ENCODE measurements at places on chromosomes 1 and 21.

DNA sequence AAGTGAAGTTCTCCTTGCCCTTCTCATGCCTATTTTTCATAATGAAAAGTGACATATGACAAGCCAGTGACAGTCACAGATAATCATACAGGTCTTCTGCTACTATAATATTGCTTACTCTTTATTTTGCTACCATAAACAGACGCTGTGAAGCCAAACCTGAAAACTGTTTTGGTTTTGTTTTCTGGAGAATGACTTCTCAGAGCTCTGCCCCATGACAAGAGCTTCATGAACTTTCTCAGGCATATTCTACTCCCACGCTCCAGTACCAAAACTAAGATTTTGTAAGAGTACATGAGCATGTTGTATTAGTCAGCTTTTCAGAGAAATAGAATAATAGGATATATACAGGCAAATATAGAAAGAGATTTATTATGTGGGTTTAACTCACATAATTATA lies 64.3 kb upstream of the VTCN1 start:
- DNase-seq: no peak

DNA sequence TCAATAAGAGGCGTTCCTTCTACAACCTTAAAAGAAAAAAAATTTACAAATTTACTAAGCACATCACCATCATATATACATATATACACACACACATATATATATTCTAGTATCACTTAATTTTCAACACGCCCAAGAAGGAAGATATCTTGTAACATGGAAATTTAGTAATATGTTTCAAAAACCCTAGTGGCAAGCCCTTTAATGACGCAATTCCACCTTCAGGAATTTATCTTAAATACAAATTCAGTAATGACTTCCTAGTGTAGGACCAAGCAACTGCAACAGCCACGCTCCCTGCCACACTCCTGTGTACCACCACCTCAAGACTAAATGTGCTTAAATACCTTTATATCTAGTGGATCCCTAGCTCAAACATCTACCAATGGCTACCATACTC lies 12.5 kb downstream of the LBR start:
- DNase-seq: no peak

DNA sequence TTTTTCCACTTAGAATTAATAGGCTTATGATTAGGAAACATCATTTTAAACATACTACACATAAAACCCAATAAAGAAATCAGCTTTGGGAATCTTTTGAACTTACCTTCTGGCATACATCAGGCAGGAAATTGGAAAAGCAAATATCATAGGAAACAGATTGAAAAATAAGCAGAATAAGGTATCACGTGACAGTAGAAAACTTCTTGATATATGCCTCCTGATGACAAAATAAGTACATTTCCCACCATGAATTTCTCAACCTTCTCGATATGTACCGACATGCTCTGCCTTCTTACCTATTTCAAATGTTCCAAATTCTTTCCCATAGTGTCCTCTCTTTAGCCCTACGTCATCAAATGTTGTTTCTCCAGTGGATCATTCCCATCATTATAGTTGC lies 72.4 kb downstream of the CLCA4 start:
- no peak for DNase-seq

DNA sequence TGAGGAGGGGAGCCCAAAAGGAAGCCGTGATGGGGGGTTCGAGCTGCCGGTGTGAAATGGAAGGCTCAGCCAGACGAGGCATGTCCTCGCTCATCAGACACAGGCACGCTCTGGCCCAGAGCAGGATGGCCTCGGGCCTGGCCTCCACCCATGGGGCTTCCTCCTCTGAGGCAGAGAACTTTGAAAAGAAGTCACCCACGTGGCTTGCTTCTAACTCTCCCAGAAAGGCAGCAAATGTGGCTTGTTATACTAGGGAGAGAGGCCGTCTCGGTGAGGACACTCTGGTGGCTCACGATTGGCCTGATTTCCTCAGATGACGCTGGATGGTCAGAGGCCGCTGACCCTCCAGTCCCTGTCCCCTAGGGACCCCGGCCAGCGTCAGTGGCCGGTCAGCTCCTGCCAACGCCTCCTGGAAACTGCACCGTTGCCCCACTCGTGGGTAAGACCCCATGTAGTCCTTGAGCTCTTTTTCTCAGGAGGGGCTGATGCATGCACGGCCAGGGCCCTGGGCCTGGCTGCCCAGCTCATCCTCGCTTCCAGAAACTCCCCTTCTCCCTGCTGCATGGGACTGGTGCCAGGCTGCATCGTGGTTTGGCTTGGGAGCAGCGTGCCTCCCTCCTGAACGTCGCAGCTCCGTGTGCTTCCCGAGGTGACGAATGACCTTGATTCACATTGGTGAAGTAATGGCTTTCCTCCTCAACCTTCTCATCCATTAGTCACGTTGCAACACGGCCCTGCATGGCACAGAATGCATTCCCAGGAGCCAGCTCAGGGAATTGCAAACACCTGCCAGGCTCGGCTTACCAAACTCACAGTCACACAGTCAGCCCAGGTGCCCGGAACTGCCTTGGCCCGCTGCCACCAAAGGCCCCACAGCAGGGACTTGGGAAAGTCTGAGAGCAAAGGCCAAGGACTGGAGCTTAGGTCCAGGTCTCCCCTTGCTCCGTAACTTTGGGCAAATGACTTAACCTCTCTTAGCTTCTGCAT lies 58.8 kb downstream of the TOMM20 start:
- no peak for DNase-seq

- DNase-seq: no peak
Measured at GRCh38 chr1:186775881-186776560, 52.7 kb upstream of the PLA2G4A start.

DNA sequence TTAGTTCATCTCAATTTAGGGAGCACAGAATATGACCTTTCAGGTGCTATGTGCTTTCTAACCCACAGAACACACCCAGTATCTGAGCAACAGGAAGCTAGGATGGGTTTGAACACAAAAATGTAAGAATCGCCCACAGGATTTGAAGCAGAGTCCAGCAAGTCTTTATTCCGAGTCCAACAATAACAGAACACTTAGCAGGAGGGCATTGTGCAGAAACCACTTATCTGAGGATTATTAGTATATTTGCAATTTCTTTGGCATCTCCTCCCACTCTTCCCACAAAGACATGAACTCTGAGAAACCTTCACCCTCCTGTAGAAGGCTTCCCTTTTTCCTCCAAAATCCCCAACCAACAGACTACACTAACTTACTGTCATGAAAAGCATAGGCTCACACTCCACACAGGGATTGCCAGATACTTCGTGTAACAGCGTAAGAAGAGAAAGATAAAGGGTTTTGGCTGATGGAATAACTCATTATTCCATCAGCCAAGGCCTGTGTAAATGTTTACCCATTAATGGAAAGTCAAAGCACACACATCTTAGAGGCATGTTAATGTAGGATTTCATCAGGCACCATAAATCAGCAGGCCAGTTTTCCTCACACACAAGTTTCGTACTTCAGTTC lies 16.1 kb downstream of the SIPA1L2 start:
- DNase-seq: no peak

GRCh38 chr1:31791131-31791858 lies 24.5 kb downstream of the SPOCD1 start:
- no peak for DNase-seq

GRCh38 chr1:54227891-54228310 lies 27.9 kb downstream of the MRPL37 start:
- no peak for DNase-seq
